ENCODE measurements at places on chromosomes 1 and 21.

GRCh38 chr1:53949023-53949990 is 3.2 kb downstream of the LRRC42 start:
- no peak for DNase-seq

DNA sequence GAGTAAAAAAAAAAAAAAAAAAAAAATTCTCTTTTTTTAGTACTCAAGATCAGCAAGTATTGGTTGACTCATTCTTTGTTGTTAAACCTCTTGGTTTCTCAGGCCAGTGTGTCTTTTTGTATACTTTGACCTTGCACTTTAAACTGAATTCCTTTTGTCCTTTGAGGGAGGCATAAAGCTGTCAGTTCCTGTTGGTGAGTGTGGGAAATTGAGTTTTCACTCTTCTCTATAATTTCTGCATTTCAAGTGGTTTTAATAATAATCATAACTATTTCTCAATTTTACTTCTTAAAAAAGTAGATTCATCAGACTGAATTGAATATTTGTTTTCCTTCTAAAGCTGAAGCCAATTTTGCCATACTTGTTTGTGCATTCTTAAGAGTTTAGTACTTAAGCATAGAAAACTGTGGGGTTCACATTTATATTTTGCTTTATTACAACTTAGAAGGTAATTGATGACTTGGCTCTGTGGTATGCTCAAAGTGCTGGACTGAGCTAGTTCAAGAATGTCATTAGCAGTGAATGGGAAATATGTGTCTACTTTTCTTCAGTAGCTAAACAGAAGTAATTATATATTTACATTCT is 43.4 kb downstream of the ITSN1 start:
- DNase-seq, result no peak

GRCh38 chr21:42836402-42836666 is 43.0 kb downstream of the WDR4 start:
- no peak for DNase-seq

- no peak for DNase-seq
These were observed 100.7 kb upstream of the PDE4B start for GRCh38 chr1:65691972-65692371.

GRCh38 chr1:107622966-107623365 is 342.0 kb downstream of the VAV3 start:
- DNase-seq, result no peak

Measured in GM12892 (cell line).